T1000 (cell line): ENCODE measurements at places on chromosomes 3 and 15.

GRCh38 chr15:34849364-34849959, 54.1 kb upstream of the ACTC1 start:
- no peak for DNase-seq

- DNase-seq = no peak
These were observed 10.3 kb upstream of the DIPK2A start for GRCh38 chr3:143961342-143961741.

- DNase-seq = no peak
These were observed 1.3 kb downstream of the PYGO1 start for GRCh38 chr15:55586808-55587207.

DNA sequence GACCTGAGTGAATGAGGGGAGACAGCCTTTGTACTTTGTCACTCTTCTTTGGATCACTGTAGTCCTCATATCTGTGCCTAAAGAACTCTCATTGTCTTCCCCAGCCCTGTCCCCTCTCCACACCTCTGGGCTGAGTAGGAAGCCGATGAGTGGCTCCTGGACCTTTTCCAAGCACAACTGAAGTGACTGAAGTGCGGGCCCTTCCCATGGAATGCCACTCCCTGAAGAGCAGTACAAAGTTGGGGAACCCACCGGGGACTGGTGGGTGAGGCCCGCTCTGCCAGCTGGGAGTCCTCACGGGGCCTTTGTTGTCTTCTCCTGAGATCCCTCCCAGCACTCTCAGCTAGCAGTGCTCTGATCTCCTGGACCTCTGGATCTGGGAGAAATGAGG, 90.1 kb downstream of the AAGAB start:
- no peak for DNase-seq

DNA sequence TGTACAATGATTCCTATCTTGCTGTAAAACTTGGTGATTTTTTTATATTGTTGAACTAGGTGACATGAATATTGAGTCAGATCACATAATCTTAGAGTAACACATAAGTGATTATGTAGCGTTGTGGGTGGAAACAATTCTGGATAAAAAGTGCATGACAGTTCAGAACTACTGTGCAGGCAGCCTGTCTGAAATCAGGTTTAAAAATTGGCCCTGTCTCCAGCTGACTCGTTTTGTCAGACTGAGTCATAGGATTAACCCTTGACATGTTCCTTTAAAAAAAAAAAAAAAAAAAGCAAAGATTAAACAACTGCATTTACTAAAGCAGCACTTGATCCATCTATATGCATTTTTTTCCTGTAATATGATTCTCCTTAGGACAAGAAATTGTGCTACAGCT, 160.0 kb upstream of the CGNL1 start:
- no peak for DNase-seq

DNA sequence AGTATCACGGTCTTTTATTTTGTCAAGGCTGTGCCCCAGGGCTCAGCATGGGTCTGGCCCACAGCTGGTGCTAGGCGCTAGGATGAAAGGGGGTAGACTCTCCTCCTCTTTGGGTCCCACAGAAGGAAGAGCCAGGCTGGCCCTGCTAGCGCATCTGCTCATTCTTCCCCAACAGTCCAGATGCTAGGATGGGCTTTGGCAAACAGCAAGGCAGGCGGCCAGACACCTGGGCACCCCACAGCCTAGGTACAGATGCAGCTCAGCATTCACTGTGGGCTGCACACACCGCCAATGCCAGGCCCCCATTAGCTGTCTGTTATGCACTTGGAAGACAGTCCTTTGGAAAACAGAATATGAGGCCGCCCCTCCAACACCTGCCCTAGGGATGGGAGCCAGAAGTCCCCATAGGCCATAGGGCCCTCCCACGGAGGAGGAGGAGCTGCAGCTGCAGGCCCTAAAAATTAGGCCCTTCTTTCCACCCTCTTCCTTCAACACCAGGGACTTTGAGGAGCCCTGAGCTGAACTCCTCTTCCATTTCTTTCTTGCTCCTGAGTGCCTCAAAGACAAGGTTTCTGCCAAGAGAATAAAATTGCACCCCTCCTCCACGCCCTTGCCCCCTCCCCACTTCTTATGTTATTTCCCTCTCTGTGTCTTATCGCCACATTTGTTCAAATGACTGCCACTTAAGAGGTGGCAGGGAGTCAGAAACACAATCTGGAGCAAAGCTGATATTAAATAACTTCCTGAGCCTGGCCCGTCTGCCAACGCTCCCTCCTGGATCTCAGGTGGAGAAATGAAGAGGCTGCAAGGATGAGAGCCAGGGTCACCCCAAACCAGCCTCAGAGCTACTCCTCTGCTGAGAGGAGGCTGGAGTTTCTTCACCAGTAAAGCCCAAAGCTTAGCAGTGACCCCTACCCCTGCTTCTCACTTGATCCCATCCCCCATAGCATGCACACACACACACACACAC, 13.7 kb downstream of the NTRK3 start:
- DNase-seq = no peak

GRCh38 chr3:17656264-17656663, 86.2 kb downstream of the TBC1D5 start:
- no peak for DNase-seq
